Left renal cortex interstitium (tissue), 4 donors: ENCODE measurements at places on chromosomes 16 and 17. TPM values are rescaled to one million over a fixed set of nuclear protein-coding genes. Genes with fewer than 3 reads are reported as not detected.

TP53TG3 gene
- not detected for polyA plus RNA-seq

ZSCAN10 gene
- polyA plus RNA-seq: 0.49 TPM

KRT31 gene
- polyA plus RNA-seq: not detected

QRICH2 gene
- polyA plus RNA-seq: 11.1 TPM

CNTNAP4 gene
- polyA plus RNA-seq: 0.17 TPM

WSCD1 gene
- 16.6 TPM for polyA plus RNA-seq

DNA sequence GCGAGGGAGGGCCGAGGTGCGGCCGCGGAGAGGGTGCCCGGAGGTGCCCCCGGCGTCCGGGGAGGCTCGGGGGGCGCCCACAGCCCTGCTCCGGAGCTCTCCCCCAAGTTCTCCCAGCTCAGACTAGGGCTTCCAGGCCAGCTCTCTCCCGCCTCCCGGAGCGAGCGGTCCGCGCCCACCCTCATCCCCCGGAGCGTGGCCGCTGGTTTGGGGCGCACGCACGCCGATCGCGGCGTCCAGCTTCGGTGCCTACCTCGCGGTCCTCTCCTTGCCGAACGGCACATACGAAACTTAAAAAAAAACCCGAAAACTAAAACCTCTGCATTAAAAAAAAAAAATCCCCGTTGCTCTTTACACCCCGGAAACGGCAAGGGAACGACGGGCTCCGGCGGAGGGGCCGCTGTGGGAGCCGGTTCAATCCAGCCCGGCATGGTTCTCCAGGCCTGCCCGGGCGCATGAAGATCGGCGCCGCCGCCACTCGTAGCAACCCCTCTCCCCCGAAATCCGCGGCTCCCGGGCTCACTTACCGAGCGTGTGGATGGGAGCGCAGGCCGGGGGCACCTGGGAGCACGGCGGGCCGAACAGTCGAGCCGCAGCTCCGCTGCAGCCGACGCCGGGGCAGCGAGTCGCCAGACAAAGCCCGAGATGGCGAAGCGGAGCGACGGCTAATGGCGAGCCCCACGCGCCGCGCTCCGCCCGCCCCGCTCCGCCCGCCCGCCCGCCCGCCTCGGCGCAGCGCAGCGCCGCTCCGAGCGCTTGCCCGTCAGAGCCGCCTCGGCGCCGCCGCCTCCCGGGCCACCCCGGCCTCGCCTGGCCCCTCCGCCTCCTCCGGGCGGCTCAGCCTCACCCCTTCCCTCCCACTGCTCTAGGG is 973 bp upstream of the UBTF start:
- DNase-seq: no peak

DNA sequence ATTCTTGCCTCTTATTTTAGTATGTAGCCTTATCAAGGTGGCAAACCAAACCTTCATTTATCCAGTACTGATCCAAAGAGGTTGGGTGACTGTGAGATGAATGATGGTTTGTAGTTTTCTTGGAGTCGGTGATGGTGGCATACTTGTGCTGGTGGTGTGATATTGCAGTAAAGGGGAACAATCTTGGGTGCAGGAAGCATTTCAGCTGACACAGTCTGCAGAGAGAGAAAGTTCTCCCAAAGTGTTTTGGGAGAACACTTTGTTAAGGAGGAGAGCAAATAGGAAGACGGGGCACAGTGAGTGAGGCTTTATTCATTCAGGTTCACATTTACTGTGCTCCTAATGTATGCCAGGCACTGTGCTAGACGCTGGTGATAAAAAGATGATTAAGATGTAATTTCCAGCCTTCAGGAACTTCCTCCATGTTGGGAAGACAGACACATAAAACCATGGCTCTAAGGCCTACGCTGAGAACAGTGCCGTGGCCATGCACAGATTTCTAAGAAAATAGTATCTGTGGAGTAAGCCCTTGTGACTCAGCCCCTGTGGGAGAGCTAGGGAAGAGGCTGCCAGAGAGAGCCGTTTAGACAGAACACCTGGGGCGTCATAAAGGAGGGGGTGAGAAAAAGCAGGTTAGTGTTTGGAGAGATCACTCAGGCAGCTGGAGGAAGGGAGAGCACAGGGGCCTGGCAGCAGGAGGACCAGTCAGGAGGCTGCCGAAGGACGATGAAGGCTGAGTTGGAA is 13.8 kb downstream of the HEATR3 start:
- DNase-seq: no peak

DNA sequence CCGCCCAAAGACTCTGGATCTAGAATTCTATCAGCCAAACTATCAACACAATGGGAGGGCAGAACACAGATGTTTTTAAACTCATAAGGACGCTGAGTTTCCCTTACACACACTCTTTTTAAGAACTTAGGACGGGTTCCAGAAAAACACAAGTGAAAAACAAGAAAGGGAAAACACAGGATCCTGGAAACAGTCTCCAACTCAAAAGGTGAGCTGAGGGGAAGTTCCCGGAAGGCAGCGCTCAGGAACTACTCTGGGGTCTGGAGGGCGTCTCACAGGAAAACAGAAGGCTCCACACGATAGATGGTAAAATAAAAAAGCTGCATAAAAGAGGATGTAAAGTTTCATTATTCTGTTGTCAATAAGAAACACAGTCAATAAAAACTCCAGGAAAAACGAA is 80.2 kb upstream of the DOC2B start:
- DNase-seq: no peak

DNA sequence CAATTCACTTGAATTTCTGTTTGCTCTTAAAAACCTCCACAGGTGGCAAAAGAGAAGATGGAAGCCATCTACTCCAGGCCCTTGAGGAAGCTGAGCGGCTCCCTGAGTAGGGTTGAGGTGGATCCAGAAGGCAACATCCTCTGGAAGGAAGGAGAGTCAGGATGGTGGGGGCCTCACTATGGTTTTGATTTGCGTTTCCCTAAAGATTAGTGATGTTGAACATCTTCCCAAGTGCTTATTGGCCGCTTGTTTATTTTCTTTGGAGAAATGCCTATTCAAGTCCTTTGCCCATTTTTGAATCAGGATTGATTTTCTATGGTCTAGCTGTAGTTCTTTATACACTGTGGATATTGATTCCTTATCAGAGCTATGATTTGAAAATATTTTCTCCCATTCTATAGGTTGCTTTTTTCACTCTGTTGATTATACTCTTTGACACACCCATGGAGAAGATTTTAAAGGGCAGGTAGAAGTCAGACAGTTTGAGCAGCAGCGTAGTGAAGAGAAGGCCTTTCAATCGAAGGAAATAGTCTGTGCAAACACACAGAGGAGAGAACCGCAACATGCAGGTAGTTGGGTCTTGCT is 58.6 kb downstream of the WSB1 start:
- DNase-seq: no peak

GRCh38 chr16:28179354-28179753 is 32.4 kb downstream of the XPO6 start:
- DNase-seq: no peak

DNA sequence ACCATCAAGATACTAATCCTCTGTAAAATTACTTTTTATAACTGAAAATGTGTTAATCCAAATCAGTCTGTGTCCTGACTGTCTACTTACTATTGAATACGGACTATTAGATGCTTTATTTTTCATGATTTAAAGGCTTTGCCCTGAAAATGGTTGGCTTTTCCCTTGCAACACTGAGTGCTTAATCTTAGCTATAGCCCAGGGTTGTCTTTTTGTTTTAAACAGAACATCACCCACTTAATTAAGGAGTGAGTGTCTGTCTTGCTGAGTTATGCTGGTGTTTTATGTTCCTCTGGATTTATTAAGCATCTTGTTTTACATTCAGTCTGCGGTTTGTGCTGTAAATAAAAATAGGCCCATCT is 11.0 kb downstream of the FTO start:
- no peak for DNase-seq

GRCh38 chr16:5681966-5682365 is 584.4 kb upstream of the EEF2KMT start:
- no peak for DNase-seq

- DNase-seq: no peak
These were observed 39.9 kb downstream of the XPO6 start for GRCh38 chr16:28171816-28172215.

- no peak for DNase-seq
These were observed 43.7 kb downstream of the HSBP1 start for GRCh38 chr16:83851473-83851872.

GRCh38 chr17:31446195-31446967 is 54.9 kb downstream of the RAB11FIP4 start:
- no peak for DNase-seq

GRCh38 chr16:88473666-88474534 is 20.8 kb downstream of the ZFPM1 start:
- DNase-seq: no peak

DNA sequence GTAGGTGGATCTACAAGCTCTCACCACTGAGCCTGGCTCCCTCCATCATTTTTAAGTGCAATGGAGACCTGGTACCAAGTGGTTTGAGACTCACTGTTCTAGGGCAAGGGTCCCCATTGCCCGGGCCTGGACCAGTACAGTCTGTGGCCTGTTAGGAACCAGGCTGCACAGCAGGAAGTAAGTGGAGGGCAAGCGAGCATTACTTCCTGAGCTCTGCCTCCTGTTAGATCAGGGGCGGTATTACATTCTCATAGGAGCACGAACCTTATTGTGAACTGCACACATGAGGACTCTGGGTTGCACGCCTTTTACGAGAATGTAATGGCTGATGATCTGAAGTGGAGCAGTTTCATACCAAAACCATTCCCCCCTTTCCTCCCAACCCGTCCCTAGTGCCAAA is 6.8 kb upstream of the ZNF594 start:
- DNase-seq: no peak

- DNase-seq: no peak
These were observed 98.0 kb downstream of the TBC1D16 start for GRCh38 chr17:79937391-79938335.

- no peak for DNase-seq
These were observed 2.0 kb downstream of the WSCD1 start for GRCh38 chr17:6072157-6072556.

GRCh38 chr16:68528233-68528632 is 10.9 kb upstream of the ZFP90 start:
- DNase-seq: no peak
